NCI-H187 treated with DMSO at 0.1 percent for 48 hours (cell line): ENCODE measurements at places on chromosomes 1 and 21.

DNA sequence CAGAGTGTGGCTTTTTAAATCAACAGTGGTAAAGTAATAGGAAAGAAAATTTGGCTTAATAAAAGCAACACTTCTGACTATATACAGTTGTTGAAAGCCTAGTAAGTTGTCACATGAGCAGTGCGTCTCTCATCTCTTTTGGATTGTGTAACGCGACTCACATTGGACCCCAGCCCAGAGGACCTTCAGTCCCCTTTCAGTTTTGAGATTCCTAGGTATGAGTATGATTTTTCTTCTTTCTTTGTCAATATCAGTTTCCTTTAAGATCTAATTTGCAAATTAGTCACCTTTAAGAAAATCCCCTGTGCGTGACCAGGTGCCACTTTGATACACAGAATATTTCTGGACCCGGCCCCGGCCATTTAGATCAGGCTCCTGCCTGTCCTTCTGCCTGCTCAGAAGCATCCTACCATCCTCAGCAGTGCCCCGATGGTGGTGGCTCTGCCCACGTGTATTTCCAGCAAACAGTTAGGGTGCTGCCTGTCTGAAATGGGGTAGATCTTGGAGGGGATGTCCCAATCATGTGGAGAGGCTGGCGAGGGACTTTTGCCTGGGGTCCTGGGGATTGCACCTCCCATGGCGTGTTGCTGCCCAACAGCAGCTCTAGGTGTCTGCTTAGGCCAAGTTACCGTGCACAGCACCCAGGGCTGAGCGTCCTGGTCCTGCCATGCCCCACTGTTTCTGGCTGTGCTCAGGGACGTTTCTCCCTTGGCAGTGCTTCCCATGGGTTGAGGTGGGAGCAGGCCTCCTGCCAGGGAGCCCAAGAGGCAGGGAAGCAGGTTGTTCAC lies 21.1 kb downstream of the SNAP47 start:
- DNase-seq = no peak

DNA sequence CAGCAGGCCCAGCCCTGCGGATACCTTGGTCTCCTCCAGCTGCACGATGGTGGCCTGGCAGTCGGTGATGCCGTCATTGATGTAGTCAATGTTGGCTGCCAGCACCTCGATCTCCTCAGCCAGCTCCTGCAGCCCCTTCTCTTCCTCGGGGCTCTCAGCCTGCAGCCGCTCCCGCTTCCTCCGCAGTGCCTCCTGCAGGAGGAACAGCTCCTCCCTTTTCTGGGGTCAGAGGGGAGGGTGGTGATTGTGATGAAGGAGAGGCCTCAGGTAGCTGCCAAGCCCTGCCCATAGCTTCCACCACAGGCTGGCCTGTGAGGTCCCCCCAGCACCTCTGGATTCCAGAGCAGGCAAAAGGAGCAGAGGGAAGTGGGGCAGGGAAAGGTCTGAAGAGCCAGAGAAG lies 33.4 kb downstream of the KIF21B start:
- DNase-seq = no peak

GRCh38 chr1:245754463-245754961 lies 599.7 kb downstream of the KIF26B start:
- DNase-seq = no peak

- DNase-seq = no peak
Measured at GRCh38 chr1:1398677-1399186, 403 bp downstream of the CCNL2 start.

DNA sequence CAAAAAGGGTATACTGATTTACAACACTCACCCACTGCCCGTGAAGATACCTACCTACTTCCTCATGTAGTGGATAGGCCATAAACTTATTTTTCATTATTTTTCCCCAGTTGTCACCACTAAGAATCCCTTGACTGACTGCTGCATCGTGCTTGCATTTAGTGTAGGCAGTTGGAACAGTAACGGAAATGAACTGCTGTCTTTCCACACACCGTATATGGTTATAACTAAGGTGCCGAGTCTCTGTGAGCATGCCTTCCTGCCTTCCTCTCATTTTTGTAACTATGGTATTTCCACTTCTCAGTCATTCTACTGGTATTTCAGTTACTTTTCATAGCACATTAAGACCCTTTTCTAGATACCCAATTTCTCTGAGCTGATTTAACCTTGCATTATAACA lies 36.4 kb downstream of the SLC35F3 start:
- no peak for DNase-seq

DNA sequence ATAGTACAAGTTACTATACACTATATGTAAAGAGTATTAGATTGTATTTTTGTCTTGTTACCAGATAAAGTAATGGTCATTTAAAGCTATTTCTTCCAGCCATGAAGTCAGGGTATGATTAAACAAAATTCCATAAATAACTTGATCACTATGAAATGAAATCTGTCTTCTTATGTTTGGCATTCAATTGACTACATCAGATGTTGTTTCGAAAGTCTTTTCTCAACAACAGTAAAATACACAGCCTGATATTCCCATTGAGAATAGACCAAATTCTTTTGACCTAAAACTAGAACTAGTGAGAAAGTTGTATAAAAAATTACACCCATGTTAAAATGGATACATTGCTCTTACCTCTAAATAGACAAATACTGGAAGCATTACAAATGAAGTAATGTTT lies 134.6 kb upstream of the ADAMTS5 start:
- DNase-seq = no peak

DNA sequence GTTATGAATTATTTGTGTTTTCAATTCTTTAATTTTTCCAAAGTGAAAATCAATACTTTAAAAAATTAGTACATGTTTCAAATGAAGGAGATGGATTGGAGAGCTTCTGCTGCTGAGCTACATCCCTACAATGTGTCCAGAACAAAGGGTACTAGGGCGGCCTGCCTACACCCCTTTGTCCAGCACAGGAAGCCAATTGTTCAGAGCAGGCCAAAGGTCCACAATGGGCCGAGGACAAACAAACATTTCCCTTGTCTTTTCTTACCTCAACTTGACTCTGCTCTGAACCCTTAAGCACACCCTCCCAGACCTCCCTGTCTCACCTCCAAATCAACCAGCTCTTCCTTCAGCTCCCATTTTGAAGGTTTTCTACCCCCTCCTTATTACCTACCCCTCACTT lies 39.4 kb upstream of the CAMK1G start:
- no peak for DNase-seq

DNA sequence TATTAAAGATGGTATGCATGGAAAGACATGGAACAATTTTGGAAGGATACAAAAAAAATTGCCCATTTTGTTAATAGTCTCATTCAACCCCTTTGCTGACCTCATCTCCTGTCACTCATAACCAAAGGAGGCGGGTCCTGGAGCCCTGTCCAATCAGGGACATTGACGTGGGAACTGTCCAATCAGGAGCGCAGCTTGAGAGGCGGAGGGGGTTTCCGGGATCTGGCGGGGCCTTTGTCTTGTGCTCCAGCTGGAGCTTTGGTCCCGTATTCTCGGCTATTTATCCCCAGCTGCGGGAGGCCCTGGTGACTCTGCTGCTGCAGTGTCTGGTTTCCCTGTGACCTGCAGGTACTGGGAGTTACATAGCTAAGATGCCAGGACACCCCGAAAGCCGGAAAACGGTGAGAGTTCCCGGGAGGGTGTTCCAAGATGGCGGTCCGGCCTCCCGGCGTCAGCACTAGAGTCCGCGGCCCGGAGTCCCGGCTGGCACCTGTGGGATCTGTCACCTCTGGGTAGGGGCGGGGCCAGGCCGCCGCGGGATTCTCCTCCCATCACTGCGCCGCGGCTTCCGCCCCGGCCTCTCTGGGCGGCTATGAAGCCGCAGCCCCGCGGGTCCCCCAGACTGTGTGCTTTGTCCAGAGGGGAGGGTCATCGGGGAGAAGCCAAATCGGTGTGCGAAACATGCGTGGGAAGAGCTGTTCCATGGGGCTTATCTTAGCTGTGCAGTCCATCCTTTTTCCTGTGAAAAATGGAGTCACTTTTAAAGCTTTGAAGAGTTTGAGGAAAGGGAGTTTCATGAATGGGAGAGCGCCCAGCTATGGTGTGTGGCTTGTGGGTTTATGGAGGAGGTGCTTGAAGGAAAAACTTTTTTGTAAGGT lies at the start of gene ZNF678:
TSS of gene ZNF678 (plus strand) at position 233 of the 878 bp plus-strand sequence. CDS start 87,436 bp downstream, outside the sequence.
- DNase-seq = peak; percentile 53

GRCh38 chr1:37752583-37753471 lies 12.1 kb downstream of the EPHA10 start:
- no peak for DNase-seq

DNA sequence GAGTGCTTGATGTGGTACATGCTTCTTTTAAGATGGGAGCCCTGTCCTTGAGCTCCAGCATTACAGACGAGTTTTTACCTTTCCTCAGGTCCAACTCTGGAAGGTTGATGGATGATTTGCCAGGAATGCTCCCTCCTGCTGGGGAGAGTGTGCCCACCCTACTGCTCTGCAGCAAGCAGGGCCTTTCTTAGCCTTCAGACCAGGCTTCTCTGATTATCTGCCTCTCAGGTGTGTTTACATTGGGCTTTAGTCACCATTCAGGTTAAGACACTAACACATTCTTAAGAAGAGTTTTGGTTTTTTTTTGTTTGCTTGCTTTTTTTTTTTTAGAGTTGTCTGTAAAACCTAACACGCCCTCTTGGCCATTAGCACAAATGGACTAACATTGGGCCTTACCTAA lies 301.8 kb downstream of the KCNT2 start:
- DNase-seq = no peak

GRCh38 chr1:200275415-200275814 lies 134.4 kb downstream of the ZNF281 start:
- no peak for DNase-seq

GRCh38 chr1:15959827-15960446 lies 16.0 kb downstream of the ZBTB17 start:
- DNase-seq = no peak

DNA sequence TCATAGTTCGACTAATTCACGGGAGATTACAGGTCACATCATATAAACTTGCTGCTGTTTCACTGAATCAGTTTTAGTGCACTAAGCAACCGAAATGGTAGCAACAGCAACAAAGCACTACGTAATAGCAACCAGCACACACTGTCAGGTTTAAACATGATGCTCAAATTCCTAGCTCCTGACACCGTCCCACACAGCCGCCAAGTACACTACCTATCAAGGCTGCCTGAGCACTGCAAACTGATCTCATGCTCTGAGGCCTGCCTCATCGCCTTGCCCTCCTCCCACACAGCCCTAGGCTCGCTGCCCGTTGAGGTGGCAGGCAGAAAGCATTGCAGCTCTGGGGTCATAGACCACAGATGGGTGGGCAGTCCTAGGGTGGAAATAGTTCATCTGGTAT lies 12.4 kb downstream of the LAMC2 start:
- DNase-seq = no peak

DNA sequence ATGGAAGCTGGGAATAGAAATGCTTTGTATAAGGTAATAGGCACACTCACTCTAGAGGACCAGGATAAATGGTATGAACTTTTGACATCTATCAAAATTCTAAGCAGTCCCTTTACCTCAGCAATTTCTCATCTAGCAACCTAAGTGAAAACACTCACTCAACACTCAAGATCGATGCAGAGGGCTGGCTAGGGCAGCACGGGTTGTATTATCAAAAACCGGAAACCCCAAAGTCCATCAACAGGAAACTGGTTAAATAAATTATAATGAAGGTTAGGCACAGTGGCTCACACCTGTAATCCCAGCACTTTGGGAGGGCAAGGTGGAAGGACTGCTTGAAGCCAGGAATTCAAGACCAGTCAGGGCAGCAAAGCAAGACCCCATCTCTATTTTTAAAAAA lies 9.4 kb downstream of the USP48 start:
- no peak for DNase-seq

DNA sequence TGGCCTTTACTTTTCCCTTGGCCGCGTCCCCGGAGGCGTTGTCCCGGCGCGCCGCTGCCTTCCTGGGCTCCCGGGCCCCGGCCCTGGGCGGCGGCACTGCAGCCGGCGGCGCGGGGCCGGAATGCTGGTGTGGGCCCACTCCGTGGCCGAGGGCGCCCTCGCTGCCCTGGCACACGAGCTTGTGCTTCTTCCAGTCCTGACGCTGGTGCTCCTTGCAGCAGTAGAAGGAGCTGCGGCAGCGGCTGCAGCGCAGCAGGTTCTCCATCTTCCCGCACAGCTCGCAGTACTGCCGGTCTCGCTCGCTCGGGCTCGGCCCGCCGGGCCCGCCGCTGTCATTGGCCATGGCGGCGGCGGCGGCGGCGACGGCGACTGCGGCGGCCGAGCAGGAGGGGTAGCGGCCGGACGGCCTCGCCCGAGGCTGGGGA lies 529 bp downstream of the EGLN1 start:
- no peak for DNase-seq

DNA sequence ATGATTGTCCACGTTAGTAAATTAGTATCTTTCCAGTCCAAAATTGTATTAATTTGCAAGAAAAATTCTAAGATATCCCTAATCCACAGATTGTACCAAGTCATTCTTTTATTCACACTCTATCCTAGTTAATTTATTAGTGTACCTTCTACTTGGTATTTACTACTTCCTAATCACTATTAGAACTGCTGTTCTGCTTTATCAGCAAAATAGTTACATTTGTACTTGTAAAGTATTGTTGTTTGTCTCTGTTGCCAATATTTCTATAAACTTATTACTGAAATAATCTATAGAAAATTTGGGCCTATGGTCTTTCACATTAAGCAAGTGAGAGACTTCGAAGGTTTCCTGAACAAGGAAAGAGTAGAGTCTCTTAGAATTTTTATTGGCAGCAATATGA lies 5.6 kb upstream of the CRP start:
- DNase-seq = no peak

GRCh38 chr1:154178911-154179811 lies 12.7 kb downstream of the TPM3 start:
- DNase-seq = no peak

DNA sequence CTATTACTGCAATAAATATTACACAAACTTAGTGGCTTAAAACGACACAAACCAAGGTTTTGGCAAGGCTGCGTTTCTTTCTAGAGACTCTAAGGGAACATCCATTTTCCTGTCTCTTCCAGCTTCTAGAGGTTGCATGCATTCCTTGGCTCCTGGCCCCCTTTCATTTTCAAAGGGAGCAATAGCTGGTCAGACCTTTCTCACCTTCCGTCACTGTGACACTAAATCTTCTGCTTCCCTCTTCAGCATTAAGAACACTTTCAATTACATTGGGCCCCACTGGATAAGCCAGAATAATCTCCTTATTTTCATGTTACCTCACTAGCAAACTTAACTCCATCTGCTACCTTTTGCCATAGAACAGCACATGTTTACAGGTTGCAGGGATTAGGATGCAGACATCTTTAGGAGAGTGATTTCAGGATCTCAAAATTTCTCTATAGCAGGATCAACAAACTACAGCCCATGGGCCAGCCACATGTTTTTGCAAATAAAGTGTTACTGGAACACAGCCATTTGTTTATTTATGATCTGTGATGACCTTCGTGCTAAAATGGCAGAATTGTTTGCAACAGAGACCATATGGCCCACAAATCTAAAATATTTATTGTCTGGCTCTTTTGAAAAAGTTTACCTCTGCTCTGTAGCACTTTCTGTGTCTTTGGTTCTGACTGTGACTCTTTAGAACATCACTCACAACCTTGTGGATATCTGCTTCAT lies 221.5 kb upstream of the SGIP1 start:
- DNase-seq = no peak

GRCh38 chr1:241156231-241156965 lies 200.6 kb downstream of the RGS7 start:
- DNase-seq = no peak

DNA sequence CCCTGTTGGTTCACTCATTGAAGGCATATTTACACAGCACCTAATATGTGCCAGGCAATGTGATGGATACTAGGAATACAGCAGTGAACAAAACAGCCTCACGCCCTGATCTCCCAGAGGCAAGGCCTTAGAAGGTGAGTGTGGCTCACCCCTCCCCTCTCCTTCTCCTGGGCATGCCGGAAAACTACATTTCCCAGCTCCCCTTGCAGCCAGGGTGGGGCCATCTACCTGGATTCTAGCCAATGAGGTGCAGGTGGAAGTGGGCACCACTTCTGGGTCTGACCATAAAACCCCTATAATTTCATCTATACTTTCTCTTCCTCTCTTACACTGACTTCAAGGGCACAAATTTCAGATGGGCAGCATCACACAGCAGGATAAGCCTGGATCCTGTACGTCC lies 63.8 kb downstream of the FBXO2 start:
- DNase-seq = no peak
